ENCODE measurements at places on chromosomes 11 and 22. TPM values are rescaled to one million over a fixed set of nuclear protein-coding genes. Genes with fewer than 3 reads are reported as not detected.

Gene RIC3
- total RNA-seq: not detected

Gene PAMR1
- not detected for total RNA-seq

Gene CFAP300
- not detected for total RNA-seq

Gene DERL3
- total RNA-seq: 64.1 TPM

Gene GNG3
- not detected for total RNA-seq

GRCh38 chr11:35066030-35066429, 72.9 kb upstream of the CD44 start:
- no peak for DNase-seq

DNA sequence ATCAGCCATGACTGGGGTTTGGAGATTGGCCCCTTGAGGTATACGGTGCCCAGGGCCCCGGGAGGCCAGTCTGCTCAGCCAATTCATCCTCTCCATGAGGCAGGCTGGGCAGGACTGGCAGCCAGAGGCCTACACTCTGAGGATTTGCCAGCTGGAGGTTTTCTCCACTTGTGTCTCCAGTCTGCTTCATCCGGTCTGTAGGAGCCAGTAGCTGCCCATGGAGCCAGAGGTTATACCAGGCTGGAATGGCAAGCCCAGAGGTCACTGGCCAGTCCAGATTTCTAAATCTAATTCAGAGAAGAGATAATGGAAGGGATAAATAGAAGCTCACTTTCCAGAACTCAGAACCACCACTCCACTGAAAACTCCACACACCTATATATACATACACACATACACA, 10.0 kb downstream of the FHIP1B start:
- no peak for DNase-seq

DNA sequence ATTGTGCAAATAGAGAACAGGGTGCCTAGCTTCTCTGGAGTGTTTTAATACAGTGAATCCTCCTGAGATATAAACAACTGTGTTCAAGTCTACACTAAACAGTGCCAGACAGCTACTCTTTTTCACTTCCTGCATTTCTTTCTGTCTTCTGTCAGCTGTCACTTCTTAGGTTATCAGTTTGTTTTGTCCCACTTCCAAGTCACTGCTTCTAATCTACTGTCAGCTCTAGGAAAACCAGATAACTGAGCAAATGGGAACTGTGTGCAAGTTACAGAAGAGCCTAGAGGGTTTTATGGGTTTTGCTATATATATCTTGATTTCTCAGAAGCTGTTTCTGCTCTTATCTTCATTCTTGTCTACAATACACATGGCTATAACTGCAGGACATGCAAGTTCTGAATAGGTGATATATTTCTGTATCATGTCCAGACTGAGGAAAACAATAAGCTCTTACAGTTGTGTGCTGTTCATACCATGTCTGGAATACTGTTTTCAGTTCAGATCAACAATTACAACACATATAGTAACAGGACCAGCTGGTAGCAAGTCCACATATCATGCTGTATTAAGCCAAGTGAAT, 5.8 kb downstream of the PITPNB start:
- peak; percentile 14 for DNase-seq

DNA sequence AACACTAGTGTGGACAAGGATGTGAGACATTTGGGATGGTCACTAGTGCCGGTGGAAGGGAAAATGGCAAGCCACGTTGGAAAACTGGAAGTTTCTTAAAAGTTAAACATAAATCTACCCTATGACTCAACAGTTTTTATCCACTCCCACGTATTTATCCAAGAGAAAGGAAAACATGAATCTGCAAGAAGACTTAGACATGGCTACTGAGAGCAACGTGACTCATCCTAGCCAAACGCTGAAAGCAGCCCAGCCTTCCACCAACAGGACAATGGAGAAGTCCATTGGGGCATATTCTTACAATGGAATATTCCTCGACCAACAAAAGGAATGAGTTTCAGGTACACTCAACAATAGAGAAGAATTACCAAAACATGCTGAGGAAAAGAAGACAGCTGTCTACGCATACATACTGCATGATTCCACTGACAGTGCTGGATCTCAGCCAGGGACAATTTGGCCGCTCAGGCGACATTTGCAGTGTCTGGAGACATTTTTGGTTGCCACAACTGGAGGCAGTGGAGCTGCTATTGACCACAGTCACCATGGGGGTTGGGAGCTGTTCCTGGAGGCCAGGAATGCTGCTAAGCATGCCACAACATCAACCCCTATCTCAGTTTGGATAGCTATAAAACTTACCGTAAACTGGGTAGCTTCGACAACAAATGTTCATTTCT, 21.2 kb downstream of the SYT13 start:
- DNase-seq: no peak

DNA sequence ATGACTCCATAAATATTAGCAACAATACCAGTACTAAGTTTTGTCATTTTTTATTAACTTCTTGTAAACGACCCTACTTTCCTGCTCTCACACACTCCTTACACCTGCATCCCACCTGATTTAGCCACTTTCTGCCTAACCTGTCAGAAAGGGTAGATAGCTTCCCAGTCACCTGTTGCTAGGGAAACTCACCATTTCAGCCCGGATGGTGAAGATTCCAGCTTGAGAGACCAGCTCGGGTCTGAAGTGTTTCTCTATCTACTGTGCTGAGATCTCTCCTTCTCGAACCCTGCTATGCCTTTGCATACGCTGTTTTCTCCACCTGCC, at the start of gene PARVG:
Gene PARVG, plus strand, starts transcription at position 220 of the 327 bp plus-strand sequence. CDS start 2,405 bp downstream, outside the sequence.
- DNase-seq: peak; percentile 31

- DNase-seq: no peak
These were observed 43.2 kb downstream of the SLC1A2 start for GRCh38 chr11:35376118-35376510.

GRCh38 chr11:31823644-31824331, 12.7 kb upstream of the PAX6 start:
- DNase-seq: no peak

DNA sequence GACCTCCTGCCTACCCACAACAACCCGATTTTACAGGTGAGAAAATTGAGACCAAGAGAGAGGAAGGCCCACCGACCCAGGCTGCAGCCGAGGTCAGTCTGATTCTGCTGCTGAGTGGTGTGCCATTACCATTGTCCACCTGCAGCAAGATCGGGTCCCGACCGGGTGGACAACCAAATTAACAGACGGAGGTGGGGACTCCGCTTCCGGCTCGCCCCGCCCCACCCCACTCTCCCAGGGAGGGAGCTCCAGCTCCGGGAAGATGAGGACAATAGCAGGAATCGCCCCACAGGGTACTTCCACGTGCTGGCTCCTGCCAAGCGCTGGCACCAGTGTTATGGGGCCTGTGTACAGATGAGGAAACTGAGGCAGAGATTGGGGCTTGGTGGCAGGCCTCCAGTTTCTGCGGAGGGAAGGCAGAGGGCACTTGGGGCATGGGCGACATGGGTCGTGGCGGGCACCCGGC, 425 bp upstream of the KDELR3 start:
- DNase-seq: no peak

DNA sequence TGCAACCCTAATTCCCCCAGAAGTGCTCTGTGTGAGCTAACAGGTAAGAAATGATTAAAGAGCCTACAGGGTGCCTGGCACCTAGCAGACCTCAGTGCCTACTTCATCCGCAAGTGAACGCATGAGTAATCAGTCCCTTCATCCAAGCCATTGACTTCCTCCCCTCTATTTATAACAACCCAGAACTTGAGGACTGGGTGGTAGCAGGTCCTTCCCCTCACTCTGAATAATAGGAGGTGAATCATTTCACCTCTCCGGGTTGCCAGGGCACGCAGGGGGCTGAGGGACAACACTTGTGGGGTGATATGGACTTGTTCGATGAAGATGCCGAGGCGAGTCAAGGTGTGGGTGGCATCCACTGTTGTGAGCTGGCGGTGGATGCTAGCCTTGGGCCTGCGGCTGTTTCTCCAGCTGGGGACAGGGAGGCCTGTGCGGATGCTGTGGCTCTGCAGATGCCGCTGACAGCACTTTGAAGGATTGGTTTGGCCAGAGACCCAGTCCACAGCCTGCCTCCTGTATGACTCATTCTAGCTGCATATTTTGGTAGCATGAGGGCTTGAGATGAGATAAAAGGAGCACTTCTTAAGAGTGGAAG, 11.7 kb upstream of the SORL1-AS1 start:
- DNase-seq: peak; percentile 66

DNA sequence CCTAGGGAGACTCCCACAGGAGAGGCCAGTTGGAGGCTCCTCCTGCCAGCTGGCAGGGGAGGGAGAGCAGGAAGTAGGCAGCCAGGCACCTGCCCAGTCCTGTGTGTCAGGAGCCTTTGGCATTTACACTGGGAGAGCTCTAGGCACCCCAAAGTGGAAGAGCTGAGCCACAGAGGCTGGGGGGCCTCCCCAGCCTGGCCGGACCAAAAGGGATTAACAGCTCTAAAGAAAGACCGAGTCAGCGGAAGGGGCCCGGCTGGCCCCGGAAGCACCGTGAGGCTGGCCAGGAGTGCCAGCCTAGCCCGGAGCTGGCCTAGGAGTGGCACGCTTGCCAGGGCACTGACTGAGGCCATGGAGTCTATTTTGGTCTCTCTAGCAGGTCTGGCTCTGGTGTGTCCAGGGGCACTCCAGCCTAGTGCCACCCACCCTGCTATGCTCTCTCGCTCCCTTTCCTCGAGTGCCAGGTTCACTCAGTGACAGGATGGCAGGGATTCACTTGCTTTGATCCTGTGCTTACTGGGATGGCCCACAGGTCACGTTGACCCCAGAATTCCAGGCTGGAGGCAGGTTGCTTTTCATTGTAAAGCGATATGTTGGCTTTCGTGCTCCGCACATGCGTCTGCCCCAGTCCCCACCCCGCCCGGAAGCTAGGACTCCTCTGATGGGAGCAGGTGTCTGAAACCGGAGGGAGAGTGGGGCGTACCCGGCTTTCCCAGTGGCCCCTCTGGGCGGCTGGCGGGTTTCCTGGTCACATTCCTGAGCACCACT, 3.3 kb upstream of the KMT5B start:
- no peak for DNase-seq

DNA sequence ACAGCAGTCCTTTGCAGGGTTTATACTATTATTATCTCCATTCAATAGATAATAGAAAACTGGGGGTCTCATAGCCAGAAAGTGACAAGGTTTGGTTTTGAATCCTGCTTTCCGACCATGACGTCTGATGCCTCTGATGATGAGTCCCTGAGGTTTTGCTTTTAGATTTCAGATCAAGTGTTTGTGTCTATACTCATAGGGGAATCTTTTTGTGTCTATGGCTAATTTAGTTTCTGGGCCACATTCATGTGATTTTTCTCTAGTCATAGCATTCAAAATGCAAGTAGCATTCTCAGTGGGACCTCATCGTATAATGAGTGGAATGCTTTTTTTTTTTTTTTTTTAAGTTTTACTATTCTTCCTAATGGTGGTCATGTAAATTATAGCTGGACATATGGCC, 72.9 kb downstream of the TNRC6B start:
- no peak for DNase-seq

- peak; percentile 65 for DNase-seq
These were observed 55.6 kb downstream of the P4HA3 start for GRCh38 chr11:74255741-74256375.

GRCh38 chr11:877565-877964, 33.0 kb downstream of the CHID1 start:
- peak; percentile 62 for DNase-seq

DNA sequence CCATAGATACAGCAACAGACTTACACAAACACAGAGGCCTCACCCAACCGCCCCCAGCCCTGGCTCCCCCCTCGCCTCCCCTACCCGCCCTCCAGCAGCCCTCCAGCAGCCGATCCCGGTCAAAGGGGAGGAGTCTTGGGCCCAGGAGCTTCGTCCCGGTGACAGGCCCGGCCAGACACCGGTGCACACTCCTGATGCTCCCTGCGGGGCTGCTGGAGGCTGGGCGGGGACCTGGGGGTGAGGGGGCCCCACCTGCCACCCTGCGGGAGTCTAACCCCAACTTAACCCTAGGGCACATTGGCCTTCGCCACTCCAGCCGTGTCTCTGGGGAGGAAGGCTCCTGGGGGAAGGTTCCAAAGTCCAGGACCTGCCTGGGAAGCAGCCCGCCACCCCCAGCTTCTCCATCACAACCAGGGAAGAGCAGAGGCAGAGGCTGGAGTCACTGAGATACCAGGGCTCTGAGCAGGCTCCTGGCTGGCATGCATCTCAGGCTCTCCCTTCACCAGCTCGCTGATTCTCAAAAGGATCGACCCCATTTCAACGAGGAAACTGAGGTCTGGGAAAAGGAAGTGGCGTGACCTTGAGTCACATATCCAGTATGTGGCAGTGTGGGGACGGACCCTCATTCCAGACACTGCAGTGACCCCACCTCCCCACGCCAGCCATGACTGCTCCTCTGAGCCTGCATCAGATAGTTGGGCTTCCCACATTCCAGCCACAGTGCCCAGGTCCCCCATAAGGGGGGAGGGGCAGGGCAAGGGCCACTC, 14.4 kb downstream of the BCL9L start:
- no peak for DNase-seq

GRCh38 chr11:64580412-64580811, 10.6 kb upstream of the SLC22A12 start:
- DNase-seq: no peak

DNA sequence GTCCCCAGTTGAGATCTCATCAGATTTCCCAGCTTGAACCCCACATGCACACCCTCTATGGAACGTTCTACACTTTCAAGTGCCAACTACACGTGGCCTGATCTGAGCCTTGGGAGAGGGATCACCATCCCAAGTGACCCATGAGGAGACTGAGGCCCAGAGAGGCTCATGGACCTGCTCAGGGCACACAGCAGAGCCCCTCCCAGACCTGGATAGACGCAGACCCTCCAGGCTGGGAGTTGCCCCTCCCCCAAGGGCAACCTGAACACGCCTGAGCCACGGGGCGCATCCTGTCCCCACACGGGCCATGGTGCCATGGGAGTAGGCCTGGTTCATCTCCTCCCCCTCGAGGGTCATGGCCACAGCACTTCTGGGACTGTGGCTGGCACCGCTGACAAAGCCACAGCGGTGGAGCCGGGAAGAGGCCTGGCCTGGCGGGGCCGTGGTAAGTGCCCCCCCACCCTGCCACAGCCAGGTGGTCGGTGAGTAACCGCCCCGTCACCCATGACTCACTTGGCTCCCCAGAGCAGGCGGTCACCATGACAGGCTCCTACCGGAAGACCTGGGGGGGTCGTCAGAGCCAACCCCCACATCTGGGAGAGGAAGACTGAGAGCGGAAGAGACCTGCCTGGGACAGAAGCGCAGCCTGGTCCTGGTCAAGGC, 8.1 kb downstream of the WNT7B start:
- no peak for DNase-seq

GRCh38 chr11:2305788-2306451, 4.1 kb downstream of the TSPAN32 start:
- DNase-seq: peak; percentile 17

- DNase-seq: no peak
These were observed 1369.6 kb upstream of the RAG2 start for GRCh38 chr11:37967635-37968034.

GRCh38 chr11:116472651-116473050, 300.1 kb downstream of the BUD13 start:
- DNase-seq: no peak

DNA sequence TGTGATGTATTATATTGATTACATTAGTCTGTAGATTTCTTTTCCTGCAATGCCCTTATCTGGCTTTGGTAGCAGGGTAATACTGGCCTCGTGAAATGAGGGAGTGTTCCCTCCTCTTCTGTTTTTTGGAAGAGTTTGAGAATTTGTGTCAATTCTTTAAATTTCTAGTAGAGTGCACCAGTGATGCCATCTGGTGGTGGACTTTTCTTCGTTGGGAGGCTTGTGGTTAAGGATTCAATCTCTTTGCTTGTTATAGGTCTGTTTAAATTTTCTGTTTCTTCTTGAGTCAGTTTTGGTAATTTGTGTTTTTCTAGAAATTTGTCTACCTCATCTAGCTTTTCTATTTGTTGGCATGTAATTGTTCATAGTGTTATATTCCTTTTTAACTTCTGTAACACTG, 18.9 kb downstream of the SHANK3 start:
- DNase-seq: peak; percentile 57

GRCh38 chr11:92888696-92889095, 80.8 kb upstream of the MTNR1B start:
- no peak for DNase-seq

All from OCI-LY7 (cell line).